Lung microvascular endothelial cell (primary cell): ENCODE measurements at places on chromosomes 4 and X.

DNA sequence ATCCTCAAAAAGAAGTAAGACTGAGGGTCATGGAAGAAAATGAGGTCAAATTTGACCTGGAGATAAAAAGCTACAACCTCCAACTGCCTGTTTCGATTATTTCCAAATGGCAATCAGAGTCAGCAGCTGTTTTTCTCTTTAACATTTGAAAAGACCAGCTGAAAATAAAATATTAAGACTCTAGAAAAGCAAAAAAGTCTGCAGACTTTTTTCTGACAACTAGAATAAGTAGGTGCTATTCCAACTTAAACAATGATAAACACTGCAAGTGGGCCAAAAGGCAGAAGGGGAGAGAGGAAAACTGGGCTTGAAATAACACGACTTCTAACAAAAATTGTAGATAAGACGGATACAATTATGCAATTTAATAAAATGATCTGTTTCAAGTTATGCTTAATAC is 110.4 kb downstream of the LRBA start:
- DNase-seq = no peak

DNA sequence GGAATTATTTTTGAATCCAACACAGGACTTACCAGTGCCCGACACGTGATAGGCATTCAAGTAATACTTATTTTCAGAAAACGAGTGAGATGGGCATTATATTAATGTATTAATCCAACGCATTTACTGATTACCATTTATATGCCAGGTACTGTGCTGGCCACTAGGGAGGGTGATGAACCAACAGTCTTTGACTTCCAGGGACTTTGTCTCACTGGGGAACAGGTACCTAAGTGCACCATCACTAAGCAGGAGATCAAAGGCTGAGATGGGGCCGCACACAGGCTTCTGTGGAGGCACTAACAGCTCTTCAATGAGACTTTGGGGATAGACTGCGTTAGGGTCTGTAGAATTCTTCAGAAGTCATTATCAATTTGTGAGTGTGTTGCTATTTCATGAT is 5.7 kb upstream of the TADA2B start:
- no peak for DNase-seq

DNA sequence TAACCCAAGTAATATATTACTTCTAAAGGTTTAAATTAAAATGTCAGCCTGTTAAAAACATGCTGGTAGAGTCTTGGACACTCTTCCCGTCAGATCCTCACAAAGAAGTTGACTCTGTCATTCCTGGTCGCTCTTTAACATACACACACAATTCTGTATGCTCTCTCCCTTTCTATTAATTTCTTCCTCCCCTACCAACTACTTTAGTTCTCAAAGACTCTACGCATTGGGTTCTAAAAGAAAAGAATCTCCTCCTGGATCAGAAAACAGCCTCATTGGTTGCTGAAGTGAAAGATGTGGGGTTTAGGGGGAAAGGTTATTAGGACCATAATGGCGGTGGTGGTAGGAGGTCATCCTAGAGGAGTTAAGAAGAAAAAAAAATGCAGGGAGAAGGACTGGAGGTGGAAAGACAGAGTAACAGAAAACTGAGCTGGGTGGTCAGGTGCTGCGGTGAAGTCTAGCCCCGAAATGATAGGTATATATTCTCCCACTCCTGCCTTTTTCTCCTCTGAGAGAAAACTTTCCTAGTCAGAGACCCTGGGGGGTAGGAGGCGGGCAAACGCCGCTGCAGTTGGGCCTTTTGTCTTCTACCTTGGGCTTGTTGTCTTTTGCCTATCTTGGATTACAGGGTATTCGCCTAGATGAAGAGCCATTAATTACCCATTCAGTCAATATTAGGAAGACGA is 5.2 kb upstream of the PITX2 start:
- no peak for DNase-seq

- peak; percentile 85 for DNase-seq
Observed at GRCh38 chr4:77001907-77002306, 52.4 kb downstream of the SEPTIN11 start.

DNA sequence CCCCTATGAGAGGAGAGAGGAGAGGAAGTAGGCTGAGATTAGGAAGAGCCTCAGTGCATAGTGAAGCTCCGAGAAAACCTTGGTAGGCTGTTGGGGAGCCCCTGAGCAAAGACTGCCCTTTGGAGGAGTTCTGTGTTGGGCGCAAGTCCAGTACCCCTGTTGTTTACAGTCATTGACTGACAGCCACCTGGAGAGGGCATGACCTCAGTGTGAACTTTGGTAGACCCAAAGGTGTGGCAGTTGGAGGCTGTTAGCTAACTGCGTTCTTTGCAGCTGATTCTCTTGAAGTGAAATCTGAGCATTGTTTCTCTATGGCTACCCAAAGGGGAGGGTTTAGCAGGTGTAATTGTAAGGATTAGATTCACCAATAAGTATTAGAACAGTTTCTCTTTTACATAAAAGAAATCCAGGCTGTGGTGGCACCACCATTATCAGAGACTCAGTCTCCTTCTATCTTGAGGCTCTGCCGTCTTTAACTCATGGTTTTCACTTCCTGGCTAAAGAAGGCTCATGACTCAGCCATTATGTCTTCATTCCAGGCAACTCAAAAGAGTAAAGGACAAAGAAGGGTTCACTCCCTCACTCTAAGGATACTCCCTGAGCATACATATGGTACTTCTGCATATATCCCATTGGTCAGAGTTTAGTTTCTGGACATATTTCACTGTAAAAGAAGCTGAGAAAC is 33.4 kb downstream of the ANXA3 start:
- DNase-seq = peak; percentile 49

DNA sequence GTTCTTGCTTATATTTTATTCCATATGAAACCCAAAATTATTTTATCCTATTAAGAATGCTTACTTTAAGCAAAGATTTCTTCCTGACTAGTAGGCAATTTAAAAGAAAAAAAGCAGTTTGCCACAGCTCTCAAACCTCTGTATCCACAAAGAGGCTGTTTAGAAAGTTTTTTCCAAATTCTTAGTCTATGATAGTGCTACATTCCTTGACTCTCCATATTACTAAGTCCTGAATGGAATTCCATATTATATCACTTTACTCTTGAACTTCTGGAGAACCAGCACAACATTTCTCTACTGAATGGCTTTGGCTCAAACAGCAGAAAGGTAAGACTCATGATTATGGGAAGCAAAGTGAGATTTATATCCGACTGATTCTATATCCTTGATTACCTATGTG is 8.3 kb downstream of the SLC10A6 start:
- no peak for DNase-seq

DNA sequence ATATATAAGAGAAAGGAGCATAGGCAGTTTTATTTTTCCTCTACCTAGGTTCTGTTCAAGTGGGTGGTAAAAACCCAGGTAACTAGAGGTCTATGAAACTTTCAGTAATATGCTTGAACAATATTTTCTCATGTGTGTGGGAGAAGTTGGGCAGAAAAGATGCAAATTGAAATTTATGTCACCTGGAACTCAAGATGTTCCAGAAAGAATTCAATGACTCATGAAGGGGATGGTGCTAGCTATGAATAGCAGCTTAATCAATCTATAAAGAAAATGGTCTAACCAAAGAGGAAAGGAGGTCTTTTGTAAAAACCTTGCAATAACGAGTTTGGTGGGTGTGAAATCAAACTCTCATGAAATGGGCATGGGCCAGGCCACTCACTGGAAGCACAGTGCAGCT is 263.8 kb downstream of the INPP4B start:
- DNase-seq = no peak

DNA sequence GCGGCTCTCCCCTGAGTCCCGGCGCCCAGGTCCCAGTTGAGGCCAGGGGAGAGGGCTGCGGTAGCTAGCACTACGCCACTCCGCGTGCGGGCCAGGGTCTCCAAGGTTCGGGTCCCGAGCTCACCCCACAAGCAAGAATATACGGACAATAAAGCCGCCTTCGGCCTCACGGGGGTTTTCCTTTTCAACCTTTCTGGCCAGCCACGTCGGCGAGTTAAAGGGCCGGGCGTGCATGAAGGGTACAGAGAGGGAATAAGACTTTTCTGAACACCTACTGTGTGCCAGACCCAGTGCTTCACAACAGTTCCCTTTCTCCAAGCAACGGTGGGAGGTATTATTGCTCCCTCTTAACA is 138.5 kb upstream of the ZIC3 start:
- no peak for DNase-seq

- no peak for DNase-seq
Observed at GRCh38 chr4:48967631-48968030, 18.4 kb upstream of the CWH43 start.

- DNase-seq = no peak
Observed at GRCh38 chr4:185518494-185518893, 16.8 kb downstream of the PDLIM3 start.

GRCh38 chr4:189162888-189163287 is 777.8 kb upstream of the FRG1 start:
- DNase-seq = no peak

DNA sequence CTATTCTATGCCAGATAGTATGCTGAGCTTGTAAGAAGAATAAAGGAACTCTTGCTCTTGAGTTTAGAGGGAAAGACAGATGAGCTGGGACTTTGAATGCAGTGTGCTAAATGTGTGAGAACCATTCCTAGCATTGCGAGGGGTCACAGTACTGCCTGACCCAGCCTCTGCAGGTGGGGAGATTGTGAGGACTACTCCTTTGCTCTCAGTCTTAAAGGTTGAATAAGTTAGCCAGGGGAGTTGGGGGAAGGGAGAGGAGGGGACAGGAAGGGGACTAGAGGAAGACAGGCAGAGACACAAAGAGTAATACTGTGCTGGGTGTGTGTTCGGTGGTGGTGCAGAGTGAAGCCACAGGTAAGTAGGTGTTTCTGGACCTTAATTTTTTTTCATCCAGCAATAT is 41.7 kb downstream of the DCUN1D4 start:
- DNase-seq = no peak

DNA sequence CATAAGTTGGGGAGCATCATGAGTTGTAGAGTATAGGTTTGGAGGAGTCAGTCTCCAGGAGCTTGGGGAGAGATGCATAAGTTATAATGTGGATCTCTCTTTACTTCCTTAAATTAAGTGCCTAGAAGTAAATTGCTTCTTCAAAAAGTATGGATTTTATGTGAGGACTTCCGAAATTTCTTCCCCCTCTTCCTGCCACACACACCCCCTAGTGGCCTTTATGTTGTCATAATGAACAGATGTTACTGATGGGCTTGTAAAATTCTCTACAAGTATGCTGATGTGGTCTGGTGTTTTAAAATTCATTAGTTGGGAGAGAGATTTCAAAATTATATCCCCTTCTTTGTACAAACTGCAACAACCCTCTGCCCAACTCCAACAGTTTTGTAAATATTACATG is 2.3 kb upstream of the METTL14 start:
- DNase-seq = peak; percentile 29

GRCh38 chrX:103793545-103793940 is 16.9 kb downstream of the PLP1 start:
- DNase-seq = no peak

GRCh38 chr4:186806679-186807421 is 83.2 kb upstream of the FAT1 start:
- no peak for DNase-seq

GRCh38 chr4:138916763-138917162 is 98.8 kb upstream of the NOCT start:
- no peak for DNase-seq

- DNase-seq = peak; percentile 83
Observed at GRCh38 chrX:48569958-48570357, 4.3 kb upstream of the RBM3 start.

DNA sequence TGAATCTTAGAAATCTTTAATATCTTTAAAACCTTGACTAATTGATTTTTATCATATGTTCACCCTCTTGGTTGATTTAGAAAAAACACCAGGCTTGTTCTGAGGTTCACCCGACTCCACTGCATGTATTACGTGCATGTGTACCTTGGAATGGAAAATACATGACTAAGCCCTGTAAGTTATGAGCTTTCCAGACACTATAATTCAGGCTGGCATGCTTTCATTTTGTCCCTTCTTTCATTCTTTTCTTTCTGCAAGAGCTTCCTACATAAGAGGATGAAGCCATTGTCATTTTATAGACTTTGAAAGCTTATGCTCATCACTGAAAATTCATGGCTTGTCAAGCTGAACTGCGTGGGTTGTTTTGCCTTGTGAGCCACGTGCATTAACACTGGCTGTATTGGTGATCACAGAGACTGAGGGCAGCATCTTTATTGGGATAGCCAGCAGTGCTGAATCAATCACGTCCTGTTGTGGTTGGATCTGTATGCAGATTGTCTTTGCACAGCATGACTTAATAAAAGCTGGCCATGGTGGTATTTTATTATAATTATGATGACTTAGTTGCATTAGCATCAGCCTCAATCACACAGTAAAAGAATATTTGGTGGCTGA is 141.9 kb downstream of the SLIT2 start:
- no peak for DNase-seq

- DNase-seq = no peak
Observed at GRCh38 chr4:34733185-34733941, 1511.0 kb downstream of the ARAP2 start.

DNA sequence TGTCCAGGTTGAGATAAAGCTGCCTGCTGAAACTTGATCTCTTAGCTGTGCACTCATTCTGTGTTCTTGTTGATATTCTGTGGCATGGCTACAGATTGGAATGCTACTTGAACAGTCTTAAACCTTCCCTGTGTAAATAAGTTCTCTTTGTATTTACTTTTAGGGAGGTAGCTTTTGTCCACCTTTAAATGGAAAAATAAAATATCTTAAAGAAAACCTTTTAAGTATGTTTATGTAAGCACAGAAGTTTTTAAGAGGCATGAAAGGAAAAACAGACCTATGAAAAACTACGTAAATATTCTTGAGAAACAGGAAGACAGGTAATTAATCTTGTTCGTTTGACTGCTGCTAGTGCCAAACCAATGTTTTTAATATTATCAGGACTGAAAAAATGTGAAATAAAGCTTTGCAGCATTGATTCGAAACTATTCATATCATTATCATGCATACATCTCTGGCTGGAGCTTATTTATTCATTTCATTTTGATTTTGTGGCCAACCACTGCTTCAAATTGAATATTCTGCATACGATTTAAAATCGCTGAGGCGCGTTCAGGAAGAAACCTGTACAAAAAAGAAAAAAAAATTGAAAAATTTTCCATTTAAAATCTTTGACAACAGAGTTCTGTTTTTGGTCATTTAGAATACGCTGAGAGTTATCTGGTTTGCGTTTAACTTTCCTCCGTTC is 17.8 kb downstream of the HSD17B13 start:
- no peak for DNase-seq

DNA sequence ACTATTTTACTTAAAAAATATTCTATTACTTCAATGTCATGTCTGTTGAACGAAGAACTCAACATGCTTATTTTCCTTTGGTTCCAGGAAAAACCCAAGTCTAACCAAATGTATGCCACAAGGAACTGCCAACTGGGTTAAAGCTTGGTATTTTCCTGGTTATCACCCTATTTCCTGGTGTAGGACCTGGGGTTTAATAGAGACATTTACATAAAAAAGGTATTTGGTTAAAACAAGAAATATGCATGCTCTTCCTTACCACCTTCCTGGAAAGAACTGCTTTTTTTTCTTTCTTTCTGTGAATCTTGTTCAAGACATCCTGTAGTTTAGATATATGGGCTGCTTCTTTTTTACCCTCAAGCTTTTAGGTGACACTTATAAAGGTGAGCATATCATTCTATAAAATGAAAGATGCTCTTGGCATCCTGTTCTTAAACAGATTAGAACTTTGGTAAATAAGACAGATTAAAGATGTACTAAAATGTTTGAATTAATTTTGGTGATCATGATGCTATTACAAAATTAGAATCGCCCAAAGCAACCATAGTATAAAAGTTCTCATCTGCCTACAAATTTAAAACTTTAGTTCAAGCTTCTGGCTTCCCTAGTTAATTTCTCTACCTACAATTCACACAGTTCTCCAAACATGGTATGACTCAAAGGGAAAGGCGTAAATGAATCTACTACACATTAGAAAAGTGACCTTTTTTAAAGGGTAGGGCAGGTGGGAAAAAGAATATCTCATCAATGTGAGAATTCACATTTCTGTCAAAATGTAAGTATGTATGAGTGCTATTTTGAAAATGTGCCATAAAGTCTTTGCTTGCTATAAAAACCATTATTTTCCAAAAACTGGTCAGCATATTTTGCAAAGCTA is 103.5 kb downstream of the CNOT6L start:
- no peak for DNase-seq
